ENCODE measurements at places on chromosomes 6 and 20.

GRCh38 chr20:17576215-17576614, 6.3 kb downstream of the DSTN start:
- no peak for DNase-seq

GRCh38 chr20:51019656-51020592, 3.0 kb downstream of the KCNG1 start:
- DNase-seq, result peak; percentile 55

- no peak for DNase-seq
Measured at GRCh38 chr20:7703996-7704395, 236.3 kb downstream of the HAO1 start.

DNA sequence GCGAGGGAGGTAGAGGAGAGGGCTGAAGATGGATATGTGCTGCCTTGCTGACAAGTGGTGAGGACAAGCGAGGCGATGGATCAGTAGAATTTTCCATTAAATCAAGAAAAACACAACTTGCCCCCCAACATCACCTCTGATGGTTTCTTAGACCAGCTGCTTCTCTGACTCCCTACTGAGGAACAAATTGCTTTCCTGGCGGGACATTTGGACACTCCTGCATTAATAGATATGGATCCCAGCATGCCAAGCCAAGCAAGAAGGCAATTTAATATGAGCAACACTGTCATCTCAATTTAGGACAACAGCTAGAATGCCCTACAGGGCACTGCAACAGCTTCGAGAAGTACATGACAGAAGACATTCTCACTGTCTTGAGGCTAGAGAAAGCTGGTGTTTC, 248.4 kb upstream of the AGPAT4 start:
- no peak for DNase-seq
